Thoracic aorta (tissue), 2 donors: ENCODE measurements at places on chromosomes 3 and 15.

DNA sequence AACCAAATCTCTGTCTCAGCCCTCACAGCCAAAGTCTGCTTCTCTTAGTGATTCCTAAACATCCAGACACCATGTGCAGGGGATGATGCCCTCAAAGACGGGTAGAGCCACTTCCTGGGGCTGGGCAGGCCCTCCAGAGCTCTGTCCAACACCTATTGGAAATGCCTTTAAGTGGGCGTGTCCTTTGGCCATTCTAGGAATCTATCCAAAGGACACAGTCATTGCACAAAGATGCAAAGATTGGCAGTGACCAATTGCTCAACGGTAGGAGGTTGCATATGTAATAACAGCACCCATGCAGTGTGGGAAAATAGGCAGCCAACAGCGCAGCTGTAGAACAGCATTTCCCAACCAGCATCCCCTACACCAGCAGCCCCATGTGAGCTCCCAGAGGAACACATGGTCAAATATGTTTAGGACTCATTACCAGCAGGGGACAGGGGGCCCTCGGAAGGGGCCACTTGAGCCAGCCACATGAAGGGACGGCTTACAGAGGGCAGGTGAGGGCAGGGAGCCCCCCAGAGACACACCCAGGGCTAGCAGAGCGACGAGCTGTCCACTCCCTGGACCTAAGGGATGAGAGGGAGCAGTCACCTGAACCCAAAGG, 142.8 kb upstream of the IQSEC1 start:
- DNase-seq: no peak

DNA sequence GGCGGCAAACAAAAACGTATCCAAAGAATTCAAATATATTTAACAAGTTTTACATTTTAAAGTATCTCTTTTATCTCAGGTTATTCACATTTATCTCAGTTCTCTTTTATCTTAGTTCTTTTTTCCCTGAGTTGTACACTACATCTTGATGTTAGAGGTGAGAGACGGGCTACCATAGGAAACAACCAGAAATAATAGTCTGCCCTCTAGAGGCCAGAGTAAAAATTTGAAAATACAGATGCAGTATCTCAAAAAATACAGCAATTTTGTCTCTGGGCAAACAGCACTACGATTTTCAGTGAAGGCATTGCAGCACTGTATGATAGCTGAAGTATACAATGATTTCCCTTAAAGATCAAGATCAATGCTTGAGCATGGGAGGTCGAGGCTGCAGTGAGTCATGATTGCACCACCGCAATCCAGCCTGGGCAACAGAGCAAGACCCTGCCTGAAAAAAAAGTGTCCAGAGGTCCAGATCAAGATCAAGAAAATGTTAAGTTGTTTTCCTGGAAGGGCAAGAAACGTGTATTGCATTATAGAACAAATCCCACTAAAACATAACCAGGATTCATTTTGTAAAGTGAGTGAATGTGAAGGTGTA, 82.6 kb upstream of the ATP11B start:
- no peak for DNase-seq

- DNase-seq: no peak
Observed at GRCh38 chr3:116614795-116615362, 94.7 kb upstream of the TUSC7 start.

DNA sequence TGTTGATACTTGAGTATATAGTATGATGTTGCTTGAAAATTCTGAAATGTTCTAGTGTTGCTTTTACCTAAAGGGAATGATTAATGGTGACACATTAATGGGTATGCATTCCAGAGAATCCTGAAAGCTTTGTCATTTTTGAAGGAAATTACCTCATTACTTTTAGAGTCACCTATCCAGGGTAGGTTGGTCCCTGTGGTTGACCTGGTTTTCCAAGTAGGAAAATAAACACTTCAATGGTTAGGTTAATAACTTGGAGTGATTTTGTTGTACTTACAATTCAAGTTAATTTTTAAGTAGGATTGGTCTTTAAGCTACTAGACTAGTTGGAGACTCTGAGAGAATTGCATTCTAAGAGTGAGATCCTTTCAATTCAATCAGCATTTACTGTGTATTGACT, 31.0 kb downstream of the MITF start:
- no peak for DNase-seq
